ENCODE measurements at places on chromosomes 7 and 10.

DNA sequence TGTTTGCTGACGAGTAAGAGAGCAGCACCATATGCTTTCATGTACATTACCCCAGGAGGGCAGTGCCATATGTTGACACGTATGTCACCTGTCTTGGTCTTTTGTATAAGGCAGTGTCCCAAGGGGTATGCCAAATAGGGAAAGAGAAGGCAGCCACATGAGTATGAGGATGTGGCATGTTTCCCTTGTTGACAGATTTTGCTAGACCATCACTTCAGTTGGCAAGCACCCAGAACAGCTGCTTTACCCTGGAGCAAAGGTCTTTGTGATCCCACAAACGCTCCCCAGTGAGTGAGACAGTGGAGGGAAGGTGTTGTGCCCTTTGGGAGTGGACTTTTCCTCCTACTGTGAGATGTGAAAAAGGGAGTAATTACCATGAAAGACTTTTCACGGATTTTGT lies 350.1 kb downstream of the ETV1 start:
- DNase-seq, result no peak

GRCh38 chr10:784403-785088 lies 95.1 kb upstream of the DIP2C start:
- peak; percentile 70 for DNase-seq

- DNase-seq, result no peak
Measured at GRCh38 chr7:130458257-130458656, 17.4 kb upstream of the CEP41 start.

- peak; percentile 55 for DNase-seq
Measured at GRCh38 chr7:74306730-74307469, 17.7 kb downstream of the CLIP2 start.

- DNase-seq, result no peak
Measured at GRCh38 chr7:98352621-98353020, 48.3 kb downstream of the BAIAP2L1 start.

Data from nucleus accumbens (tissue), 56 donors.